Right ventricle myocardium superior (tissue), 1 donor: ENCODE measurements at places on chromosomes 4 and X. TPM values are rescaled to one million over a fixed set of nuclear protein-coding genes. Genes with fewer than 3 reads are reported as not detected.

The HEPH gene
- total RNA-seq, result 8.8 TPM

The SH2D1A gene
- total RNA-seq, result not detected

- no peak for DNase-seq
These were observed 6.8 kb downstream of the SEPTIN6 start for GRCh38 chrX:119686087-119686691.

The RWDD4 gene
- 15.1 TPM for total RNA-seq

DNA sequence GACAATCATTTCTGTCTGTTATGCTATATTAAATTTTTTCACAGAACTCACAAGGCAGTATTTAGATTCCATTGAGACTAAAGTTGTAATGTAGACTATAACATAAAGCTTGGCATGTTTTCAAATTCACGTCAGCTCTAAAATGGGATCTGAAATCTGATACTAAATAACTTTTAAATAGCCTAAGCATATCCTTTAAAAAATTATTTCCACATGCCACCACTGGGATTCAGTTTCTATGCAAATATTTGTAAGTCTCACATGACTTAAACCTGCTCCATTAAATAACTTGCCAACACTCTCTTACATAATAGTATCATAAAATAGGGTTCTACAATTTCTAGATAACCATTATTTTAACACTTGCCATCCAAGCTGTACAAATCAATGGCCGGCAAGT lies 32.4 kb downstream of the KLHL8 start:
- no peak for DNase-seq

GRCh38 chr4:93814141-93814540 lies 14.4 kb upstream of the ATOH1 start:
- no peak for DNase-seq

DNA sequence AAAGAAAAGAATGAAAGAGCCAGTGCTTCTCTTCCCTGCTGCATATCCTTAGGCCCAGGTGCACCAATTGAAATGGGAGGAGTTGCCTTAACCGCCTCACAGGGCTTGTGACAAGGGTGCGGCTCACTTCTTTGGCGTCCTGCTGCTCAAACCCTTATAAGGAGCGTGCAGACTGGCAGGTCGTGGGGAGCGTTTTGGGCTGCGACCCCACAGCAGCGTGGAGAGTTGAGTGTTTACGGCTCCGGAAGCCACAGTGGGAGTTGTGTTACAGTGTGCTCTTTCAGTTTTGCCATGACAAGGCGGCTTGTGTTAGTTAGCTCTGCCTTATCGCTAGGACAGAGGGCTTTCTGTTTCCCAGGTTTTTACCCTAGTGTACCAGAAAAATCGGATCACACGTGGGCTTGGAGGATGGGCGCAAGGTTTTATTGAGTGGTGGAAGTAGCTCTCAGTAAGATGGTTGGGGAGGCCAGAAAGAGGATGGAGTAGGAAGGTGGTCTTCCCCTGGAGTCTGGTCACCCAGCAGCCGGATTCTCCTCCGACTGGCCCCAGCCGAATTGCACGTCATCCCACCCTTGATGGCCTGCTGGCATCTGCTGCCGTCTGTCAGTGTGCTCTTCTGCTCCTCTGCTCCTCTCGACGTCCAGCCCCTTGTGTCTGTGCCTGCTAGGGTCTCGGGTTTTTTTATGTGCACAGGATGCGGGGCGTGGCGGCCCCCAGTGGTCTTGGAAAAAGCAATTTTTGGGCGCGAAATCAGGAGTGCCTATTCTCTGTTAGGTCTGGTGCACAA lies 718.9 kb downstream of the ARAP2 start:
- peak; percentile 10 for DNase-seq

- DNase-seq, result no peak
These were observed 135.0 kb downstream of the RAB28 start for GRCh38 chr4:13349096-13349495.

The EDA gene
- 11.1 TPM for total RNA-seq

DNA sequence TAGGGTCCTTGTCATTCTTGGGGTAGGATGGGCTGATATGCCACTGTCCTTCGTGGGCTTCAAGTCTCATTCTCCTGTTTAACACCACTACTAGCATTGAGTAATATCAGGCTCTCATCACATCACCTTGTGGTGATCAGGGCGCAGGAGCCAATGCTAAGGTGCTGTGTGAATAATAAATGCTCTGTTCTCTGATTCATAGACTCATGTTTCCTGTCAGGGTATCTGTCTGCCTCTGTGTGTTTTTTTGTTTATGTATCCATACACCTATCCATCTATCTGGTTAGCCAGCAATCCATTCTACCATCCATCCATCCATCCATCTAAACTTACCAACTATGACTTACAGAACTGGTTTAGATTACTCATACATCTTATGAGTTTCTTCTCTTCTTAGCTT lies 525.1 kb upstream of the ATOH1 start:
- no peak for DNase-seq

- no peak for DNase-seq
These were observed 1391.1 kb downstream of the FSTL5 start for GRCh38 chr4:160772668-160773067.
